Stimulated activated CD8-positive, alpha-beta memory T cell treated with anti-CD3 and anti-CD28 coated beads, Interleukin-4, amount 100 ng/mL, for 1 hour (primary cell): ENCODE measurements at places on chromosomes 5 and 9.
A peak's percentile ranks its signal among the peaks of the same experiment; 100 is the strongest.

DNA sequence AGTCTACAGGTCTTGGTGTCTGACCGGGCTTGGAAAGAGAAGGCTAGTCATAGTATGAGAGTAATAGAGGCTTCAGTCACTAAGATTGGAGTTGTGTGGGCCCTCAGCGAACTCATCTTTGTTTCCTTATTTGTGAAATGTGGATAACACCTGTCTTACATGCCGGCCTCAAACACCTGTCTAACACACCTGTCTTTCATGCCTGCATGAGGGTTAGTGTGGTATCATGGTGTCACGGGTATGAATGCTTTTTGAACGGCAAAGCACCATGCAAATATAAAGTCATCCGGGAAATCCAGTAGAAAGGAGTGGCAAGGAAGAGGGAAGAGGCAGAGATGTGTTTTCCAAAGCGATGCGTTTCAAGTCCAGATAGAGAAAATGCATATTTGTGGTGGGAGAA is 25.5 kb downstream of the GRAMD2B start:
- no peak for DNase-seq

DNA sequence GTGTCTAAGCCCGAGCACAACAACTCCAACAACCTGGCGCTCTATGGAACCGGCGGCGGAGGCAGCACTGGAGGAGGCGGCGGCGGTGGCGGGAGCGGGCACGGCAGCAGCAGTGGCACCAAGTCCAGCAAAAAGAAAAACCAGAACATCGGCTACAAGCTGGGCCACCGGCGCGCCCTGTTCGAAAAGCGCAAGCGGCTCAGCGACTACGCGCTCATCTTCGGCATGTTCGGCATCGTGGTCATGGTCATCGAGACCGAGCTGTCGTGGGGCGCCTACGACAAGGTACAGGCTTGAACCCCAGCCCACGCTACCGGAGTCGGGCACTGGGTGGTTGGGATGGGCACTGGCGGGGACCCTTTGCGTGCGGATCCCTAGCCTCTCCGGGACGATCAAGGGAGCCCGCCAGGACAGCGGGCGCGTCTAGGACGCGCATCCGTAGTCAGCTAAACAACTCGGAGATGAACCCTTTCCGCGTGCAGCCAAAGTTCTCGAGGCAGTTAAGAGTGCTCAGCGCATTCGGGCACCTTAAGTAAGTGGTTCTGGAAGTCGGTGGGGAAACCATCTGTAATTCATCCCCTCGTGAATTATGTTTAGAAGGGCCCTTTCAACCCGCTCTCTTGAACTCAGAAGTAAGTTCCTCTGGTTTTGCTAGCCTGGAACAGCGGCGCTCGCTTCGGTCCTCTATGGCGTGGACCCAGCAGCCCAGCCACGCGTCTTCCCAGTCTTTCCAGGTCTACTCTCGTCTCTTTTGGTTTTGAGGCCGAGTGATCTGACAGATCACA is 1.3 kb downstream of the KCNN2 start:
- DNase-seq: no peak

GRCh38 chr9:134204041-134204440 is 39.7 kb upstream of the RNU6ATAC start:
- DNase-seq: no peak

GRCh38 chr5:180815293-180815917 is 12.8 kb upstream of the MGAT1 start:
- no peak for DNase-seq

GRCh38 chr9:23811633-23812032 is 14.4 kb downstream of the ELAVL2 start:
- no peak for DNase-seq

- DNase-seq: no peak
These were observed 23.9 kb downstream of the LARP1 start for GRCh38 chr5:154779105-154779504.

DNA sequence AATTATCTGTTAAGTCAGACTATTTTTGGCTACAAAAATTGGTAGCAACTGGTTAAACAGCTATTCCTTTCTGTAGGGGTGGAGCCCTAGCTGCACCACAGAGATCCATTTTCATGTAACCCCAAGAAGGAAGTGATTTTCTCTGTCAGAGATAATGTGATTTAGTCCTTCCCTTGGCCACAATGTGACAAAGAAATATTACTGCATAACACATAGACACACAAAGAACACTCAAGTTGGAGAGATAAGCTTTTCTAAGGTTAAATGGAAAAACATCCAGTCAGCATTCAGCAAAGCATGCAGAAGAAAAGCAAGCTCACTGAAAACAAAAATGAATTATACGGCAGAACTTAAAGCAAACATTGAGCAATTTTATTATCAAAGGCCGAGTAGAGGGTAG is 227.8 kb upstream of the CDH9 start:
- no peak for DNase-seq

- DNase-seq: peak; percentile 9
These were observed 713 bp downstream of the MOB3B start for GRCh38 chr9:27528886-27529315.

- DNase-seq: no peak
These were observed 20.3 kb upstream of the NINJ1 start for GRCh38 chr9:93154293-93154903.

- no peak for DNase-seq
These were observed 8.3 kb downstream of the FOXD1 start for GRCh38 chr5:73440262-73440661.

- DNase-seq: no peak
These were observed 43.6 kb upstream of the IPPK start for GRCh38 chr9:92713528-92713927.

DNA sequence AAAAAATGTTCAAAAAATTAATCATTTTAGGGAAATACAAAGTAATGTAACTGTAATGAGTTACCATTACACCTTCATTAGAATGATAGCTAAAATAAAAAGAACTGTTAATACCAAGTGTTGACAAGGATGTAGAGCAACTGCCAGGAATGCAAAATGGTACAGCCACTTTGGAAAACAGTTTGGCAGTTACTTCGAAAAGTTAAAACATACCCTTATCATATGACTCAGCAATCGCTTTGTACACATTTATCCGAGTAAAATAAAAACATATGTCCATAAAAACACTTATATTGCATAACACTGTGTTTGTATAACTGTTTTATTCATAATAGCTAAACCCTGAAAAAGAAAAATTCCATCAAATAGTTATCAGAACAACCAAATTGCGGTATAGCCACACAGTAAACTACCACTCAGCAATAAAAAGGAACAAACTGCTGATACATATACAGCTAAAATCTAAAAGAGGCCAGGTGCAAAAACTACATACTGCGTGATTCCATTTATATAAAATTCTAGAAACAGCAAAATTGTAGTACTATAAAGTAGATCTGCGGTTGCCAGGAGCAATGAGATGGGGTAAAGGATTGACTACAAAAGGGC is 61.7 kb downstream of the RFX3 start:
- DNase-seq: no peak

GRCh38 chr5:53984971-53985370 is 325.4 kb downstream of the ARL15 start:
- no peak for DNase-seq

- no peak for DNase-seq
These were observed 502.5 kb downstream of the RASEF start for GRCh38 chr9:82560457-82560904.

DNA sequence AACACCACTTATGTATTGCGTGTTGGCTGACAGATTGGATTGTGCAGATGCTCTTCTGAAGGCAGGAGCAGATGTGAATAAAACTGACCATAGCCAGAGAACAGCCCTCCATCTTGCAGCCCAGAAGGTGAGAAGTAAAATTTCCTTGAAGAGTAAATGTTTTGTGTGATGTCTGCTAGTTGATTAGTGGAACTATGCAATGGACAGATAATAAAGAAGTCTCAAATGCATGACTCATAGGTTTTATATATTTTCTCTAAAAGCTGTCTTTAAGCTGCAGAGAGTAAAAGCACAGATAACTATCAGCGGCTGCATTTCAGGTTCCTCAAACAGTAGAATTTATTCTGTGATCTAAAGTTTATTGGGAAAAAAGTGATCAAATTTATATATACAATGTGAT is 27.4 kb downstream of the INVS start:
- no peak for DNase-seq

DNA sequence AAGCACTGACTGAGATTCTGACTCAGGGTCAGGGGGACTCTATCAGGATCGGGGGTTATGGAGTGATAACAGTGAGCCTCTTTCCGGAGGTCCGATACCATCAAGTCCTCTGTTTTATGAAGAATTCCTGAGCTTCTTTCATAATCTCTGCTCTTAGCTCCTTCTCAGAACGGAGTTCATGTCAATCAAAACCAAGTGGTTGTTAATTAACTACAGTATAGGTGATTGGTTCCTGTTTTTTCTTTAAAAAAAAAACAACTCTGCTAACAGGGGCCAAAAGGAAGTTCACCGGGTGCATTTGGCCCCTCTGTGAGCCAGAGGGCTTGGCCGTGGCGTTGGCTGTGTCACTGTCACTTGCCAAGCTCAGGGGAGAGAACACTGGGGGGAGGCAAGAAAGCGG is 4.0 kb downstream of the GFI1B start:
- no peak for DNase-seq

- DNase-seq: no peak
These were observed 199.4 kb upstream of the ST8SIA4 start for GRCh38 chr5:101102506-101102905.

GRCh38 chr5:38410304-38410990 is 146.0 kb downstream of the LIFR start:
- DNase-seq: no peak

- no peak for DNase-seq
These were observed 234.6 kb downstream of the GABRB2 start for GRCh38 chr5:161311965-161312364.

GRCh38 chr5:176592573-176592972 is 17.4 kb downstream of the GPRIN1 start:
- no peak for DNase-seq

GRCh38 chr5:55160493-55161209 is 680 bp downstream of the GPX8 start:
- DNase-seq: no peak

DNA sequence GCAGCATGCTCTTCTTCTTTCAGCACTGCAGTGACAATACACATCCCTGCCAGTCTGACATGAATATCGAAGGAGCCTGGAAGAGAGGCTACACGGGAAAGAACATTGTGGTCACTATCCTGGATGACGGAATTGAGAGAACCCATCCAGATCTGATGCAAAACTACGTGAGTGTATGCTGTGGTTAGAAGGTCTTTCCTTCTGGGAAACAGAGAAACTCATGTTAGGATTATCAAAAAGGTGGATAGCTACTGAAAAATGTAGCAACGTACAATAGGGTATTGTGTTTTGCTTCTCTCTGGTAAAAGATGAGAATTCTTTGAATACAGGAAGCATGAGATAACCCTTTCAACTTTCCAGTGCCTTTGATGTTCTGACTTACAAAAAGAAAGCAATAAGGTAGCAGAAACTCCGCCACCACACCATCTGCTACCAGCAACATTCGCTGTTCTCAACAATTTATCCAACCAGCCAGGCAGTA is 133.3 kb downstream of the PCSK5 start:
- no peak for DNase-seq

- DNase-seq: no peak
These were observed 248.7 kb downstream of the SEMA5A start for GRCh38 chr5:9297134-9297533.

DNA sequence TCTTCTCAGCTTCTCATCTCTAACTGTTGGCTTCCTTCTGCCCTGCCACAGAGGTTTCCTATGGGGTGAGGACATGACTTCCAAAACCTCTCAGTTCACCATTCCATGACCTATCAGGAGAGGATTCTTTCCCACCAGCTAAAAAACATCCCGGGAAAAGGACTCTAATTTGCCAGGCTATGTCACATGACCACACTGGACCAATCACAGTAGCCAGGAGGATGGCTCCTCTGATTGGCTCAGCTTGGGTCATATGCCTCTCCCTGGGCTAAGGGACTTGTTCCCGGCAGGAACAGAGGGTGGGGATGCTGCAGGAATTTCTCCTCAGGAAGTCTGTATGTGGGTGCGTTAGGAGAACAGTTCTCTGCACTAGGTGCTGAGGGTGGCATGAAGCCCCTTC is 40.3 kb upstream of the XPA start:
- no peak for DNase-seq

DNA sequence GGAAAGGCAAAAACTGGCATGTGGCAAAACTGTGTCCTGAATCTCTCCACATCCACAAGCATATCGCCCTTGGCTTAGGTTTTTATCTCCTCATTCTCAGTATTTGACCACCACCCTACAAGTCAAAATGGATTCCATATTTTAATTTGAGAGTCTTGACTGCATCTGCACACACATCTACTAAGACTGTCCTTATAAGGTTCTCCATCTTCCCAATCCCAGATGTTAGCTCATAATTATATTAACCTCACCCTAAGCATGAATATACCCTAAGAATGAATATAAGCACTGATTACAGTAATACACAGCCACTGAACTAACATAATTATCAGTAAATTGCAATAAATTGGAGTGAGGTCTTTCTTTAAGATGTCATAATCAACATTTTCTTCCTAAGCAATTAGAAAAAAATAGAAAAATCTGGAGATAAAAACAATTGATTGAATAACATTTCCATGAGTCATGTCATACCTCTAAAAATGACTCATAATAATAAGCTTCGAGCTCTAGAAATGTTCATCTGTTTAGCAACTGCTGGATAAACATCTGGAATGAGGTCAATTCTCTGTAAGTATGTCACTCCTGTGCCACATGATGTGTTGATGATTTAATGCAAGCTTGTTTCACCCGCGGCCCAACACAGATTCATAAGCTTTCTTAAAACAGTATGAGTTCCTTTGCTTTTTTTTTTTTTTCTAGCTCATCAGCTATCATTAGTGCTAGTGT is 39.9 kb upstream of the PAM start:
- no peak for DNase-seq

GRCh38 chr5:67013719-67014118 is 182.9 kb downstream of the CD180 start:
- no peak for DNase-seq

DNA sequence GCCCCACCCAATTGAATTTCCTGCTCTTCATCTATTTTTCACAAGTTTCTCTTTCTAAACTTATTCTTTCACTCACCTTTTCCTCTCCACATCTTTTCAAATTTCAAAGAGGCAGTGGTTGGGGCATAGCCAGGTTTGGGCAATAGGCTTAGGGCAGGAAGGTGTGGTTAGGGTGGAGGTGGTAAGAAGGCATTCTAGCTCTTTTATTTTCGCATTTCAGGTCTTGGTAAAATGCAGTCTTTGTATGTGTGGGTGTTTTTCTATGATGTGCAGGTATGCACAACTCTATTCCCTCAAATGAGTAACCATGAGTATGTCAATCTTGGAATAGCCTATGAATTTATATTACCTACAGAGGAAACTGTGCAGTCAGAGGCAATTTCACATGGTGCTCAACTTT is 129.8 kb upstream of the IFNE start:
- no peak for DNase-seq

DNA sequence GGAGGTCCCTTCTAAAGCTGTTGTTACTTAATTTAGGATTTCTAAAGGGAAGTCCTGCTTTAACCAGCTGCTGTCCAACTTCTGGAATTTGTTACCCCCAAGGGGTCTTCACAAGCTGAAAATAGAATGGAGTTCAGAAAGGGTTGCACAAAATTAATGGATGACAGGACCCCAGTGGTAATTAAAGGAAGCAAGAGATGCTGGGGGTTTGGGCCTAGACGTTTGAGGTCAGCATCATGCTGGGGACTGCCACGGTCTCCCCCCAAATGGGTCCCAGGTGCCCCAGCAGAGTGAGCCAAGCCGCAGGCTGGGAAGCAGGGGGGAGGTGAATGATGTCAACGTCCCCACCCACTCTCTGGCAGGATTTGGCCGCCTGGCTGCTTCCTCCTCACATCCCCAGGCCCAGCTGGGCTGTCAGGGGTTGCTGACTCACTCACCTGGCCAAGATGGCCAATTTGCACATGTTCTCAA is 97.5 kb upstream of the ARAP3 start:
- DNase-seq: no peak

- DNase-seq: no peak
These were observed 358.9 kb upstream of the RFX3 start for GRCh38 chr9:3884736-3885135.

- no peak for DNase-seq
These were observed 11.6 kb downstream of the GABRP start for GRCh38 chr5:170795154-170795553.
